ENCODE measurements at places on chromosomes 13 and 19. TPM values are rescaled to one million over a fixed set of nuclear protein-coding genes. Genes with fewer than 3 reads are reported as not detected.

CYP4F12 gene
- not detected for total RNA-seq

SKA3 gene
- total RNA-seq = 39.4 TPM

FGF9 gene
- not detected for total RNA-seq

R3HDM4 gene
- 90.7 TPM for total RNA-seq

ZNF135 gene
- not detected for total RNA-seq

Data from T-helper 2 cell treated with Interferon-gamma antibody and Interleukin-4, amounts not matched to agents 100 ng/mL and 5 ng/mL, for 36 hours (primary cell).